ENCODE measurements at places on chromosomes 12 and 14.

DNA sequence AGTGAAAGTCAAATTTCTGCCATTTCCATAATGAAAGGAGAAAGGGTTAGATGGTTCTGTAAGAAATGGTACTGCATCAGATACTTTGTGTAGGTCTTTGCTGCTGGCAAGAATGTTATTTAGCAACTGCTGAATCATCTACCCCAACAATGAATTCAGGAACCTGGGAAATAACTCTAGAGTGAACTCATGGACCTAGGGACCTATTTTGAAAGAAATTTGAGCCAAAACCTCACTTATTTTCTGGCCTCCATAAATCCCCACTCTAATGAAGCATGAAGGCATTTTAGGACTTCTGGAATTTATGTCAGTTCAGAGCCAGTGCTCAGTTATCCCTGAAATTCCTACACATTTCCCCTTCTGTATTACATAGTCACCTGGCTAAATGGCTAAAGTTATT is 50.9 kb upstream of the CPNE8 start:
- no peak for DNase-seq

DNA sequence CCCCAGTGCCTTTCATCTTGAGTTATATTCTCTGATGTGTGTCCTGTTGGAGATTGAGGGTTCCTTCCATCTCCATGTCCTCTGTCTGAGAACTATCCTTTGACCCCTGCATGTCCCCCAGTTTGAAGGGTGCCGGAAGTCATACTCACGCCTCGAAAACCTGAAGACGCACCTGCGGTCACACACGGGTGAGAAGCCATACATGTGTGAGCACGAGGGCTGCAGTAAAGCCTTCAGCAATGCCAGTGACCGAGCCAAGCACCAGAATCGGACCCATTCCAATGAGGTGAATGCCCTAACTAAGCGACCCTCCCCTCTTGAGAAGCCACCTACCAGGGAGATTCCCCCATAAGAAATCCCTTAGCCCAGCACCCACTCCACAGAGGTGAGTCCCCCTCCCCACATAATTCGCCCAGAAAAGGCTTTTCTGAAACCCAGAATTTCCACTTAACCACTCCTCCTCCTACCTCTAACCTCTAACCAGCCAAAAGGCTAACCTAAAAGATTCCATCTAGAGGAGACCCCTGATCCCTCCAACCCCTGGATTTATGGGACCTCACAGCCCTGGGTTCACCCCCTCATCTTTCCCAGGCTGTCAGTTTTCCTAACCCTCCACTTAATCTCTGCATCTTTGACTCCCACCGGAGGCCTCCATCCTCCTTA is 7.8 kb downstream of the GLI1 start:
- no peak for DNase-seq

- DNase-seq = no peak
Observed at GRCh38 chr12:62192903-62193250, 67.3 kb upstream of the USP15 start.

DNA sequence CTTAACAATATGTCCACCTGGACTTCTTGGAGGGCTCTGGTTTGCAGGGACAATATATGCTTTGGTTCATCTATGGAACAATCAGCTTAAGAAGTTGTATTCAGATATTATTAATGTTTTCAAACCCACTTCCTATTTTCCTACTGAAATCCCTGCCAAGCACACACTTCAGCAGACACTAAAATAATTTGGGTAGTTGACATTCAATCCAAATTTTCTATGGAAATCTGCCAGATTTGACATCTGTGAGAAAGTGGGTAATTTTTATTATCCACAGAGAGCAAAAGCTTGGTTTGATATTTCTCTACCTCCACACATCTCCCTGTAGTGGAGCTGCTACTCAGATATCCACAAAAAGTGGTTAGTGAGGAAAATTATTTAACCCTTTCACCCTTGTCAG is 378.8 kb upstream of the SOX5 start:
- DNase-seq = no peak

GRCh38 chr12:47077206-47078085 is 2.0 kb upstream of the PCED1B start:
- DNase-seq = no peak

GRCh38 chr12:24591715-24592440 is 357.0 kb downstream of the BCAT1 start:
- DNase-seq = no peak

- DNase-seq = no peak
Observed at GRCh38 chr12:5780536-5780935, 164.5 kb downstream of the ANO2 start.

- no peak for DNase-seq
Observed at GRCh38 chr14:105165761-105166485, 2.7 kb downstream of the JAG2 start.

- DNase-seq = no peak
Observed at GRCh38 chr12:18966954-18967353, 162.6 kb upstream of the PLEKHA5 start.

GRCh38 chr12:50524621-50525020 is 19.8 kb downstream of the DIP2B start:
- DNase-seq = no peak

- DNase-seq = no peak
Observed at GRCh38 chr14:75138492-75138891, 11.6 kb upstream of the NEK9 start.

DNA sequence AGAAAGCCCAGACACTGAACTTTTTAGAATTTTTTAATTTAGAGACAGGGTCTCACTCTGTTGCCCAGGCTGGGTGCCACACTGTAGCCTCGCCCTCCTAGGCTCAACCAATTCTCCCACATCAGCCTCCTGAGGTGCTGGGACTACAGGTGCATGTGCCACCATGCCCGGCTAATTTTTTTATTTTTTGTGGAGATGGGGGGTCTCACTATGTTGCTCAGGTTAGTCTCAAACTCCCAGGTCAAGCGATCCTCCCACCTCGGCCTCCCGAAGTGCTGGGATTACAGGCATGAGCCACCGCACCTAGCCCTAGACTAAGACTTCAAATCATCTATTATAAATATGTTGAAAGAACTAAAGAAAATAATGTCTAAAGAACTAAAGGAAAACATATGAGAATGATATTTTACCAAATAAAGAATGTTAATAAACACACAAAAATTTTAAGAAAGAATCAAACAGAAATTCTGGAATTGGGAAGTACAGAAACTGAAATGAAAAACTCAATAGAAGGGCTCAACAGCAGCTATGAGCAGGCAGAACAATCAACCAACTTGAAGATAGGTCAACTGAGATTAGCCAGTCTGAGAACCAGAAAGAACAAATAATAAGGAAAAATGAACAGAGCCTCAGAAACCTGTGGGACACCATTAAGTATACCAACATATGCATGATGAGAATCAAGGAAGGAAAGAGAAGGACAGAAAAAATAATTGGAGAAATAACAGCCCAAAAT is 26.2 kb upstream of the AP4S1 start:
- DNase-seq = no peak

- no peak for DNase-seq
Observed at GRCh38 chr12:91902860-91903683, 242.6 kb downstream of the BTG1 start.

GRCh38 chr12:65607401-65607841 is 216.9 kb upstream of the HMGA2 start:
- DNase-seq = no peak

- no peak for DNase-seq
Observed at GRCh38 chr12:49689785-49690184, 17.4 kb downstream of the FMNL3 start.

DNA sequence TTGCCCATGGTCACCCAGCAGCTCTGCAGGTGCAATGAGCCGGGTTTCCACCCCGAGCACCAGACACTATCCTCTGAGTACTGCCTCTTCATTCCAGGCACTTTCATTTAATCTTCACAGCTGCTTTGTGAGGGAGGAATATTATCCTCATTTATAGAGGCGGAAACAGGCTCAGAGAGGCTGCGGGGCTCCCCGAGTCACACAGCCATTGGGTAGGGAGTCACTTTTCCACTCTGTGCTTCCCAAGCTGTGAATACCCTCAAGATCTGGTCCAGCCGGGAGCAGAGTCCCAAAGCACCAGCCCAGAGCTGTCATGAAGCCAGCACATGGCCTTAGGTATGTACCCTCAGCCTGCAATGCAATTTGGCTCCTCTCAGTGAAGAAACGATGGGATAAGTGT is 51.7 kb upstream of the RIN3 start:
- DNase-seq = no peak

DNA sequence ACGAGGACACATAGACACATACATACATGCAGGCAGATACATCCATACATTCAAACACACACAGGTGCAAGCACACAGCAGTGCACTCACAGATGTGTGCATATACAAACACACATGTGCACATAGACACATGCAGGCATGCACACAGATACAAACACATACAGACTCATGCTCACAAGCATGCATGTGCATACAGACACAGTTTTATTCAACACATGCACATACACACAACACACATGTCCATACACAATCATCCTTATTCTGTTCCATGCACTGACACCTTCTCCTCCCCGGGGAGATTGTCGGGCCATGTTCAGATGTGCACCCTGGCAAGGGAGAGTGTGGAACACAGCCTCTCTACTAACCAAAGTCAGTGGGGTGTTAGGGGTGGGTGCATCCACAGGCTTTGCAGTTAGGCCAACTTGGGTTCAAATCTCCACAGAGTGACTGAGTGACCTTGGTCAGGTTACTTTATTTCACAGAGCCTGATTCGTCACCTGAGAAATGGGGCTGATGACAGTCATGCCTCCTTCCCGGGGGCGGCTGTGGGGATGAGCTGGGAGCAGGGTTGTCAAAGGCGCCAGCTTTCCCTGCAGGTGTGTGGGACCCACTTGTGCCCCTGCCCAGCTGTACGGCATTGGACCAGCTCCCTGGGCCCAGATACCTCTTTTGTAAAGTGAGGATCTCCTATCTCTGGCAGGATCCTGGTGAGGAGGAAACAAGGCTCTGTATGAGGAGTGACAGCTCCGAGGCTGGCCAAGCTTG is 250.1 kb downstream of the SLC41A2 start:
- no peak for DNase-seq

DNA sequence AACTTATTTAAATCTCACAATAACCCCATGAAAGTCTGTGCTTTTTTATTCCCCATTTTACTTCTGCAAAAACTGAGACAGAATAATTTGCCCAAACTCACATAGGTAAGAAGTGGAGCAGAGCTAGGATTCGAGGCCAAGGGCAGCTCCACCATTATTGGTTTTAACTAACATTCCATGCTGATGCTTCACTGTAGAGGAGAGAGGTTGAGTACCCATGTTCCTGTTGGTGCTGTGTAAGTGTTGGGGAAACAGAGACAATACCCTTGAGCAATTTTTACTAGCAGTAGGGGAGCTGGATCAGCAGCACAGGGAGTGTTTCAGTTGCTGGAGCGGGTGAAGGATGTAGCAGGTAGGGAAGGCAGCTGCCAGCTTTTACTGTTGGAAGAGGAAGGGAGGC is 21.1 kb downstream of the RASSF8 start:
- no peak for DNase-seq

- no peak for DNase-seq
Observed at GRCh38 chr12:78340406-78340805, 509.7 kb downstream of the NAV3 start.

- no peak for DNase-seq
Observed at GRCh38 chr14:50001999-50002925, 109.4 kb downstream of the ARF6 start.

- DNase-seq = no peak
Observed at GRCh38 chr14:77148510-77149231, 7.1 kb upstream of the ZDHHC22 start.

DNA sequence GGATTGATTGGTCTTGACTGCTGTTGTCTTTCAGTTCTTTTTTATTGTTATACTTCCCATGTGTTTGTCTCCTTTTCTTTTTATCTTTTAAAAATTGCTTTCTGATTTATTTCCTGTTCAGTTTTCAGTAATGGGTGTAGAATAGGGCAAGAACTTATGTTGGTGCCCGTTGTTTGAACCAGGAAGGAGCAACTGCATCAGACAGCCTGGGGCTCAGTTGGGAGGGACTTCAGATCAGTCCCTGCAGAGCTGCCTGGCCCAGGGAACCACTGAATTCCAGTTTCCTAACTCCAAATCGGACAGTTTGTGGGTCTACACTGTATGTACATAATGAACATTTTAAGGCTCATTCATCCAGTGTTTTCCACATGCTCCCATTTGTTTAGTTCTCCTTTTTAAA is 64.9 kb downstream of the FBXO34 start:
- DNase-seq = no peak

- DNase-seq = no peak
Observed at GRCh38 chr14:36519431-36520321, at the start of gene NKX2-1. NKX2-1 (minus strand) TSS chr14:36520232; CDS start chr14:36520129, 103 bp downstream.

DNA sequence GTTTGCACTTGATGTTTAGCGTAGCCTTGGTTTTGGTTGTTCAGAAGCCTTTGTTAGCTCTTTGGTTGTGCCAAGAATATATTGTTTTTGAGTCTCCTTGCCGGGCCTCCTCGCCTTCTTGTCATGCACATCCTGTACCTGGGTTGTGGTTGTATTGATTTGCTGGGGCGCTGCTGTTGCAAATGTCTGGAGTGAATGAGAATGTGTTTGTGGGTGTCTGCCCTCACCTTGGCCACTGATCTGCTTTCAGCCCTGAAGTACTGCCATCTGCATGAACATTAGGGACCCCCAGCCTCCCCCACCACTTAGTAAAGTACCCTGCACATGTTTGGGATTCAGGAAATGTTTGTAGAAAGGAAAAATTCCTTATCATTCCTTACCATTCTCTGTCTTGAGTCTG is 16.5 kb downstream of the PRKCH start:
- DNase-seq = no peak

GRCh38 chr12:14810953-14811483 is 3.0 kb downstream of the SMCO3 start:
- DNase-seq = no peak

DNA sequence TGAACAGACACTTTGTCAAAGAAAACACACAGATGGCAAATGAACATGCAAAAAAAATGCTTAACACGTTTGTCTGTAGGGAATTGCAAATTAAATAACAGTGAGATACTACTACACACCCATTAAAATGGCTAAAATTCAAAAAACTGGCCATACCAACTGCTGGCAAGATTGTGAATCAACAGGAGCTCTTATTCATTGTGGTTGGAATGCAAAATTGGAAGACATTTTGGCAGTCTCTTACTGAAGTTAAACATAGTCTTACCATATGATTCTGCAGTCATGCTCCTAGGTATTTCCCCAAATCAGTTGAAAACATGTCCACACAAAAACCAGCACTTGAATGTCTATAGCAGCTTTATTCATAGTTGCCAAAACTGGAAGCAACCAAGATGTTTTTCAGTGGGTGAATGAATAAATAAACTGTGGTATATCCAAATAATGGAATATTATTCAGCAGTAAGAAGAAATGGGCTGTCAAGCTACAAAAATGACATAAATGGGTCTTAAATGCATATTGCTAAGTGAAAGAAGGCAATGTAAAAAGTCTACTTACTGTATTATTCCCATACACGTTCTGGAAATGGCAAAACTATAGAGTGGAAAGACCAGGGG is 91.4 kb downstream of the PLEKHA5 start:
- no peak for DNase-seq

All from GM18507 (cell line).